ENCODE measurements at places on chromosomes 1 and 21. TPM values are rescaled to one million over a fixed set of nuclear protein-coding genes. Genes with fewer than 3 reads are reported as not detected.

Gene KRTAP19-3
- not detected for total RNA-seq

Gene ACTL8
- total RNA-seq = not detected

Gene TDRD5
- total RNA-seq = not detected

Gene GJC2
- 0.88 TPM for total RNA-seq

Gene SDC3
- total RNA-seq = 39.8 TPM

Gene GUCA2A
- total RNA-seq = not detected

Gene CFHR4
- total RNA-seq = not detected

Gene LCE1B
- total RNA-seq = not detected

Gene FCGR3A
- total RNA-seq = under 0.01 TPM

Gene RHD
- not detected for total RNA-seq

Gene PDE9A
- total RNA-seq = not detected

Gene RAB3B
- 14.5 TPM for total RNA-seq

Gene SELP
- not detected for total RNA-seq

Gene IL22RA1
- total RNA-seq = under 0.01 TPM

Gene RXFP4
- total RNA-seq = not detected

Gene CTTNBP2NL
- total RNA-seq = 32.2 TPM

Gene TEDDM1
- not detected for total RNA-seq

Gene CA14
- not detected for total RNA-seq

Gene CLSTN1
- total RNA-seq = 140 TPM
